Stimulated activated CD8-positive, alpha-beta memory T cell treated with anti-CD3 and anti-CD28 coated beads, Interleukin-15, amount 100 ng/mL, for 1 hour (primary cell): ENCODE measurements at places on chromosomes 12 and 14.

GRCh38 chr12:118689793-118690192 lies 291.5 kb upstream of the SRRM4 start:
- no peak for DNase-seq

- DNase-seq, result no peak
Observed at GRCh38 chr12:76591476-76591875, 31.9 kb upstream of the OSBPL8 start.

- DNase-seq, result no peak
Observed at GRCh38 chr12:278046-278445, 15.4 kb upstream of the SLC6A13 start.

- DNase-seq, result no peak
Observed at GRCh38 chr12:1162081-1162760, 171.2 kb downstream of the ERC1 start.

GRCh38 chr12:26833743-26834490 lies 923 bp upstream of the ITPR2 start:
- no peak for DNase-seq

DNA sequence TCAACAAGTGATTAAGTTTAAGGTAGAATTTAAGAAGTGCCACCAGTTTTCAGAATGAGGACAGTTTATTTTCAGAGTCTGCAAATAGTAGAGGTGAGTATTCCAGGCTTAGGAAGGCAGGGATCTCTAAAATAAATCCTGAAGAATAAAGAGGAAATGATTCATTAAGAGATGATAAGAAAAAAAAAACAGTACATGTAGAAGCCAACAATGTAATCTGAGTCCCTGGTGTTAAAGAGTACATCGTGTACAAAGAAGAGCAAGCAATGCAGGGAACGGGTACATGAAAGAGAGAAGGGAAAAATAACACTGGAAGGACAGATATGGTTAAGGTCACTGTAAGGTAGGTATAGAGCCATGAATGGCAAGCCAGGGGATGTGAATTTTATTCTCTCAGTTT lies 95.2 kb upstream of the FOXG1 start:
- no peak for DNase-seq

- DNase-seq, result no peak
Observed at GRCh38 chr14:68735856-68736255, 57.0 kb downstream of the ZFP36L1 start.

- DNase-seq, result no peak
Observed at GRCh38 chr14:77375164-77375950, 1.5 kb downstream of the TMED8 start.

- no peak for DNase-seq
Observed at GRCh38 chr12:57618966-57619433, 7.8 kb downstream of the ARHGEF25 start.

DNA sequence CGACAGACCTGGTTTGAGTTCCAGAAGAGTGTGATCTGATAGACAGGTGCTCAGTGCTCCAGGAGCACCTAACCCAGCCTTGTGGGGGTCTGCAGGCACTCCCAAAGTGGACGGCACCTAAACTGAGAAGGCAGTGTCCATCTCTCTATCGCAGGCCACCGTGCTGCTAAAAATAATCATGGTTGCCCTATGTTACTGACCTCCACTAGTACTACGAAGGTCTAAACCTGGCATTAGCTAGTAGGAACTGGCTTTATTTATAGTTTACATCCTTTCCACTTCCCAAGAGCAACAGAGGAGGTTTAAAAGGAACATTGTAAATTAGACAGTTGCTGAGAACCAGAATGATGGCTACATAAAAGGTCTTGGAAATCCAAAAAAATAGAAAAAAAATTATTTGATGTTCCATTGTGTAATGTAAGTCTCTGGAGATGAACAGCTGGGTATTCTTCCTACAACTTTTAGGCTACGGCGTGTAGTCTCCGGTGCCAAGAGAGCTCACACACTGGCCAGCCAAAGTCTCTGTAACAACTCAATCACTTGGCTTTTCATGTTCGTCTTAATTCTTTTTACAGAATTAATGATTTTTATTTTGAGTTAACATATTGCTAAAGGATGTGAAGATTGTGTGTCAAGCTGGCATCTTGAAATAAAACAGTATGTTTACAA lies 27.3 kb downstream of the PPFIBP1 start:
- DNase-seq, result no peak

DNA sequence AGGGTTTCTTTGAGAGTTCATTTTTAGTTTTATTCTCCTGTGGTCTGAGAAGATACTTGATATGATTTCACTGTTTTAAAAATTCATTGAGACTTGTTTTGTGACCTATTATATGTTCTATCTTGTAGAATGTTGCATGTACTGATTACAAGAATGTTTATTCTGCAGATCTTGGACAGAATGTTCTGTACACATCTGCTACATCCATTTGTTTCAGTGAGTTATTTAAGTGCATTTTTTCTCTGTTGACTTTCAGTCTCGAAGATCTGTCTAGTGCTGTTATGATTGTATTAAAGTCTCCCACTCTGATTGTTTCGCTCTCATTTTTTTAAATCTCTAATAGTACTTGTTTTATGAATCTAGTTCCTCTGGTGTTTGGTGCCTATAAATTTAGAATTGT lies 1319.8 kb downstream of the TMEM121 start:
- no peak for DNase-seq

GRCh38 chr12:30145684-30146032 lies 361.9 kb upstream of the TMTC1 start:
- no peak for DNase-seq

- DNase-seq, result no peak
Observed at GRCh38 chr12:45439039-45439438, 223.1 kb downstream of the ANO6 start.

- DNase-seq, result no peak
Observed at GRCh38 chr12:46722394-46723185, 103.2 kb downstream of the SLC38A4 start.

- no peak for DNase-seq
Observed at GRCh38 chr12:61538951-61539350, 721.3 kb upstream of the USP15 start.

DNA sequence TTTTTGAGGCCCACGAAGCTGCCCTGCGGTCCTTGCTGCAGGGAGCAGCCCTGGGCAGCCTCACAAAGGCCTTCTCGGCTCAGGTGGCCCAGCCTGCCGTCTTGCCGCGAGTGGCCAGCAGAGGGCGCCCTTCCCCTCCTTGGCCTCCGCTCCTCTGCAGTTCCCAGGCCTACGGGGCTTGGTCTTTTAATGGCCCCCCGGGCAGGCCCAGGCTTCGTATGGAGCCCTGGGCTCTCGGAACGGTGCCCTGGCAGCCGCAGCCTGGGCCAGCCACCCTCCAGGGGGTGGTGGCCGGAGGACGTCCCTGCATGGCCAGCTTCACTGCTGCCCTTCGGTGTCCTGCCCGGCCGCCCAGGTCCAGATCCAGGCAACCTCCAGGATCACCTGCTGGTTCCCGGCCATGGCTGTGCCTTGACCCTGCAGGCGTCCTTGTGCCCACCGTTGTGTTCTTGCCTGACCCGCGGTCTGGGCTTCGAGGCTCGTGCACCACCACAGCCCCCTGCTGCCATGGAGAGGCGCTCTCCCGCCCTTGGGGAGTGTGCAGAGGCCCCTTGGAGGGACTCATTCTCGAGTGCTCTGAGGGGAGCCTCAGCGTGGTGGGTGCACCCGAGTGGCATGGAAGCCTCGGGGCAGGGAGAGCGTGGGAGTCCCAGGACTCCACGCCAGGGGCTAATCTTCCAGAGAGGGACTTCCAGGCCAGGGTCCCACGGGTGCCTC lies 9.4 kb downstream of the ASPG start:
- peak; percentile 59 for DNase-seq

GRCh38 chr12:111420494-111420893 lies 14.8 kb downstream of the SH2B3 start:
- DNase-seq, result no peak

GRCh38 chr14:92443741-92444140 lies 69.8 kb upstream of the RIN3 start:
- DNase-seq, result no peak

- no peak for DNase-seq
Observed at GRCh38 chr12:18250313-18250916, 10.9 kb upstream of the PIK3C2G start.

GRCh38 chr12:95986635-95987570 lies 9.2 kb downstream of the HAL start:
- no peak for DNase-seq

DNA sequence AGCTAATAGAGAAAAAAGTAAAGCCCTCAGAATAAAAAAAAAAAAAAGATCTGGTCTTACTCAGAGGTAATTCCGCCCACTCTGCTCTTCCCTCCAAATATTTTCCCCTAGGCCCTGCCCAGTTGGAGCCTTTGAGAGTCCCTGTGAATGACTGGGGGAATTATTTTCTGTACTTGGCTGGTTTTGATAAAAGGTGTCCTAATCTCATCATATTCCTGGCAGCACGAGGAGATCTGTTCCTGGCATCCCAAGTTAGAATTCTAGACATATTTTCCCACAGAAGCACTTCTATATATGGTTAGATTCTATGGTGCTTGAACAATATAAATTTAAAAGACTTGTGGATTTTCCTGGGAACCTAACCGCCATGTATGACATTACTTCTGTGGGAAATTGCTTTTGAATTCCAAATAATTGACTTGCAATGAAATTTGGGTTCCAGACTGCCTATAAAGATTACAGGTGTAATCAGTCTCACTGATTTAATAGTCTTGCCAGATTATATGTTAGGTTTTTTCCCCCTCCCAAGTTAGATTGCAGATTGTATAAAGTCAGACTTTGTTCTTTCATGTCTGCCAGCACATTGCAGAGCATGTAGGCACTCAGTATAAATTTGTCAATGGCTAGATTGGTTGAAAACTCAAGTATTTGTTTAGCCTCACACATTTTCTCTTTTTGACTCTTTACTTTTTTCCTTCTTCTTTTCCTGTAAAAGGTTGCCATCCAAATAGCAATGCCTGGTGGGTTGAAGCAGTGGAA lies 12.3 kb downstream of the GPX2 start:
- DNase-seq, result no peak

DNA sequence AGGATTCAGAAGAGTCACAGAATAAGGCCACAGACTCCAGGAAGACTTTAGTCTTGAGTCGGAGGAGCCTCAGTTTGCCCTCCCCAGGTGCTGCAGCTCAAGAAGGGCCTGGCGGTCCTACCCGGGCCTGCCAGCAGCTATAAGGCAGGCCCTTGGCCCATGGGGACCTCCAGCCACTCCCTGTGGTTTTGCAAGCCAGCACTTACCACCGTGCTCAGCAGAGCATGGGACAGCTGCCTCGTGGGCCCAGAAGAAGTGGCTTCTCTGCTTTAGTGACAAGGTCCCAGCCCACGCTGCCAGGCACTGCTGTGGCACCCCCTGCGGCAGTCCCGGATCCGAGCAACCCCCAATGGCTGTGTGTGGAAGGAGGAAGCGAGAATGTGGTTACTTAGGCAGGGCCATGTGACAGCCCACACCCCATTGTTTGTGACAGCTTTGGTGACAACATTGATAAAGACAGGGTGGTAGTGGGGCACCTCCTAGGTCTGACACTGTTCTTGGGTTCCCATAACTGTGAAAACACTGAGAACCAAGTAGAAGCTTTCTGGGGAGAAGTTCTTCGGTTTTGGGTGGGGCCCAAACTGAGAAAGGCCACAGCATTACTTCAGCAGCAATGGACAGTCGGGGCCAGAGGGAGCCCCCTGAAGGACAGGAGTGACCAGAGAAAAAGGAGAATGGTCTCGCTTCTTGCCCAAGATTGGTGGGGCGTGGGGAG lies at the start of gene SELPLG:
Gene SELPLG (minus strand): TSS at position 361 of the 715 bp plus-strand sequence. CDS start 9,587 bp downstream, outside the sequence.
- DNase-seq, result peak; percentile 66

DNA sequence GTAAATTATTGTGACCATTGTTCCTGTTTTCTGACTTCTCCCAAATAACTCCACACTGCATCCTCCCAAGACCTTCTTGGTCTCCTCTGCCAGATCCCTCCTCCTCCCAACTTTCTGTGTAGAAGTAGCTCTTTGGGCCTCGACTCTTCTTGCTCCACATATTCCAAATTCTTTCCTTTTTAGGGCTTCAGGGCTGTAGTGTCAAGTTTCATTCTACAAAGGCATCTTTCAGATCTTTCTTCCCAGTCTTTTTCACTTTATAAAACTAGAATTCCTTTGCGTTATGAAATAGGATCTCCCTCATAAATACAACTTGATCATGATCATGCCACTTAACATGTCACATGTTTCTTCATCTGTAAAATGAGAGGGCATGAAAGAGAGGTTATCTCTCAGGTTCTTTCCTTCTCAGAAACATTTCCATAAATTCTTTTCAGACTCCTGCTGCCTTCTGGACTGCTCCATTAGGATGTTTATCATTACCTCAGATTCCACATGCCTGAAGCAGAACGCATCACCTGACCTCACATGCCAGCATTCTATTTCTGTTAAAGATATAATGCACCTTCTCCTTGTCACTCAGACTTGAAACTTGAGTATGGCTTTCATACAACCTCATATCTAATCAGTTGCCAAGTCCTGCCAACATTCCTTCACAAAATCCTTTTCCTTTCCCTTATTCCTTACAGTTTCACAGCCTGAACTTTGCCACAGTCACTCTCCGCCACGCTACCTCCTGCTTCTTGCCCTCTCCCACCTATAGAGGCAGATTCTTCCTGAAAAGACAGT lies 8.5 kb downstream of the SLC38A1 start:
- no peak for DNase-seq

DNA sequence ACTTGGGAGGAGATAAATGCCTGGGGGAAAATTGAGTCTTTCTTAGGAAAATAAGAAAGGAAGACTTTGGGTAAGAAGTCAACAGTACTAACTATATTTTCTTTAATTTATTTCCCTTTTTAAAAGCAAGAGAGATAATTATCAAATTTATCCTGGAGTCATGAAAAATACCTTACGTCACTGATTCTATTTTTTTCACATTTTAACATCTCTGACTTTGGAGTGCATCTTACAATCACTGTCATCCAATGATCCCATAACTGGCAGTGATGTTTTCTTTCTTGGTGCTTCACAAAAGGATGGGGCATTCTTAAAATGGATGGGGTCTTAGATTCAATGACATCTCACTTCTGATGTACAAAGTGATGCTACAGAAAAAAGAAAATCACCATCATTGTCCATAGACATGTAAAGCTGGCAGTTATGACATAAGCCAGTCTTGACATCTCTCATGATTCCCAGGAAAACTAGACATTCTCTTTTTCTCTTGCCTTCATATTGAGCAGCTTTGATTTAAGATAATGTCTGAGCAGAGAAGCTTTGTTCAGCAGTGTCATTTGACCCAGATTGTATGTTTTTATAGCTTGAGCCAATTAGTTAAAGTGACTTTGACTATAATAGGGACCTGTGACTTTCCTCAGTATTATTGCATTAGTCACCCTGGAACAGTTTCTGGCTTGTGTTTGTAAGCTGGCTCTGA lies 236.2 kb downstream of the EGLN3 start:
- DNase-seq, result no peak

DNA sequence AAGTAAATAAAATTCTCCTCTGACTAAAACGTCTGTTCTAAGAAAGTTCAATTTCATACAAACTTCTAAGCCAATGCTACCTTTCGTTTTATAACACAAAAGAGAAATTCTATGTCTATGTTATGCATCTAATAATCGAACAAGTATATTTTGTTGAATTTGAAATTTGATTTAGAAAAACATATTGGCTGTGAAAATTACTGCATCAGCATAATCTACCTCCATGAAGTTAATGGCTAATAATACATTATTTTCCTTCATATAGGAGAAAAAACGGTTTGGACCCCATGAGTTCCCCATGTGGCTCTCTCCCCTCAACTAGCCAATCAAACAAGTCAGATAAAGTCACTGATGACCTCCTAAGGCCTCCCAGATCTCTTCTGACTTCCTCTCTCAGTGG lies 106.5 kb downstream of the KCNH5 start:
- DNase-seq, result no peak

- DNase-seq, result no peak
Observed at GRCh38 chr14:24060984-24061913, 9.4 kb downstream of the CARMIL3 start.

GRCh38 chr12:91379051-91379775 lies 196.6 kb upstream of the DCN start:
- no peak for DNase-seq
